H9 (cell line): ENCODE measurements at places on chromosomes 16 and 17. TPM values are rescaled to one million over a fixed set of nuclear protein-coding genes. Genes with fewer than 3 reads are reported as not detected.

BCL6B gene
- total RNA-seq: 3.3 and 4.9 TPM in 2 replicates

MTHFSD gene
- total RNA-seq: 3.4 and 4.7 TPM in 2 replicates

- H3K27me3 ChIP-seq: peaks cover 3% of the 10 kb centered on the region; the same call in 1 of the 2 replicates
- DNase-seq: no peak
- no peak overlapping the region for H3K27ac ChIP-seq
- H3K4me3 ChIP-seq: no peak overlapping the region
- H3K4me1 ChIP-seq: peaks cover 3% of the 10 kb centered on the region; the same call in 1 of the 2 replicates
These were observed 3.0 kb downstream of the TRIM47 start for GRCh38 chr17:75875182-75875939.

- no peaks in the 10 kb centered on the region for H3K4me1 ChIP-seq
- no peak for DNase-seq
- no peaks in the 10 kb centered on the region for H3K36me3 ChIP-seq
- H3K27ac ChIP-seq: no peak overlapping the region
- H3K4me3 ChIP-seq: no peak overlapping the region
These were observed 579.6 kb upstream of the CDH5 start for GRCh38 chr16:65786916-65787315.

- peaks cover 14% of the 10 kb centered on the region for H3K36me3 ChIP-seq
- H3K4me1 ChIP-seq: no peaks in the 10 kb centered on the region
- DNase-seq: no peak
- H3K27ac ChIP-seq: no peak overlapping the region
These were observed 118.3 kb downstream of the SPECC1 start for GRCh38 chr17:20127360-20128035.

- H3K27ac ChIP-seq: no peak overlapping the region
- no peak overlapping the region for H3K4me3 ChIP-seq
- H3K4me1 ChIP-seq: no peaks in the 10 kb centered on the region; the same call in 1 of the 2 replicates
- H3K36me3 ChIP-seq: no peaks in the 10 kb centered on the region; the same call in 2 of the 3 replicates
- H3K27me3 ChIP-seq: no peaks in the 10 kb centered on the region
These were observed 69.8 kb downstream of the DYNLRB2 start for GRCh38 chr16:80610481-80611156.

DNA sequence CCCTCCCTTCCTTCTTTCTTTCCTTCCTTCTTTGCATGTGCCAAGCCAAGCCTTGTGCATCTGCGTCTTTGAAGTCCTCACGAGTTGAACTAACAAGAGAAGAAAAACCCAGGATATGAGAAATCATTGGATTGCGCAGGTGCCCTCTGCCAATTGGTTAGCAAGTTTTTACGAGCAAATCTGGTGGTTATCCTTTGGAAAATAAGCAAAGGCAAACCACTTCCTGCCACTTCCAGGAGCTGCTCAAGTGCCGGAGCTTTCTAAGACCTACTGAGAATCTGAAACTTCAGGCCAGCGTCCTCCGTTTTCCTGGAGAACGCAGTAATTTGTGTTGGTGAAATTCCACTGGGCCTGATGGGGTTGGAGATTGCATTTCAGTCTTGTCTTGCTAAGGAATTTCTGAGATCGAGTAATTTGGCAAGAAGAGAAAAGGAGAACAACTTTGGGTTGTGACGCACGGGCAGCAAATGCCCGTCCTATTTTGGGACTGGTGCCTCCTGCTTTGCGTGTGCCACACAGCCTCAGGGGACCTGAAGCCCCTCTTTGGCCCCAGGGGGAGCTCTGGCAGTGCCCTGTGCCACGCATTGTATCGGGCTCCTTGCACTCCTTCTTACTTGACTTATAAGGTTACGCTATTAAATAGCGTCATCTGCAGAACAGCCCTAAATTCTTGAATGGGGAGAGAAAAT lies 56.4 kb downstream of the CMIP start:
- no peak overlapping the region for H3K27ac ChIP-seq
- DNase-seq: no peak
- H3K4me3 ChIP-seq: no peak overlapping the region
- H3K27me3 ChIP-seq: no peaks in the 10 kb centered on the region
- no peaks in the 10 kb centered on the region for H3K36me3 ChIP-seq
- no peaks in the 10 kb centered on the region; the same call in 1 of the 2 replicates for H3K4me1 ChIP-seq

DNA sequence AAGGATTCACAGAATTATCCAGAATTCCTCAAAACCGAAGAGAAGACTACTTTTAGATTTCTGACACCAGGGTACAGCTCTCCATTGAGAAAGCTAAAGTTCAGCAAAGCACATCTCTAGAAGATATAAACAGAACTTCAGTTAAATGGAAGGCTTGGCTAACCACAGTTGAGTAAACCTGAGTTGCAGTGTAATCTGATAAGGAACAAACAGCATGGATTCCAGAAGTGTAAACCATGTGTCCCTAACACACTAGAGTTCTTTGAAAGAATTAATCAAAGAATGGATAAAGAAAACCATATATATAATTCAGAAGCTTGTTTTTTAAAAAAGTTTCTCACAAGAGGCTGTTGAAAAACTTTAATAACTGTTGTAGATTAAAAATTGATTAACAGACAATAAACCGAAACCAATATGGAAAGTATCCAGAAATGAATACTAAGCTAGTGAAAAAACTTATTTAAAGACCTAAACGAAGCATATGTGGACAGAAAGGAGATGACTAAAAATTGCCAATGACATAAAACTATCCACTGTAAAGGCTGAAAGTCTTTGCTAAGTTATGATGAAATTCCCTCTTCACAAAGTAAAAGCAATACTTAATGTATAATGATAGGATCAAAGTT lies 4.3 kb downstream of the RNF43 start:
- no peak overlapping the region for H3K27ac ChIP-seq
- H3K36me3 ChIP-seq: no peaks in the 10 kb centered on the region
- no peaks in the 10 kb centered on the region for H3K4me1 ChIP-seq
- no peaks in the 10 kb centered on the region for H3K27me3 ChIP-seq
- no peak for DNase-seq

DNA sequence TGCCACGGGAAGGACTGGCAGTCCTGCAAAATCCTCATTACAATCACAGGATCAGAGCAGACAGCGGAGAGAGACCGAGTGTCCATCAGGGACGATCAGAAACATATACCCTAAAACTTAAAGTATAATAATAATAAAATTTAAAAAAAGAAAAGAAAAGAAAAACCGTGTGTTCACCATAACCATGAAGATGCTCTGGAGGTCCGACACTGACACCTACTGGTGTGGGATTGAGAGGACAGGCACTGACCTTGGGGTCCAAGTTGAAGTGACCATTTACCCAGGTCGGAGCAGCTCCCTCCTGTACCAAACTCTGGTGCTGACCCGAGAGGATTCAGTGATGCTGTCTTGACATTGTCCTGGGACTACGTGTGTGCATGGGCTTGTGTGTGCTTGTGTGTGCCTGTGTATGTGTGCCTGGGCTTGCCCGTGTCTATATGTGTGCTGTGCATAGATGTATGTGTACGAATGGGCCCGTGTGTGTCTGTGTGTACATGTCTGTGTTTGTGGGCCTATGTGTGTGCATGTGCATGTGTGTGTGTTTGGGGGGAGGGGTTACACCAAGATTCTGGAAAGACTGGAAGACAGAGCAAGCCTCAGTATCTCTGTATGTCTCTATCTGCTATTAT lies 10.0 kb upstream of the CD300LD start:
- H3K27ac ChIP-seq: no peak overlapping the region
- H3K4me1 ChIP-seq: no peaks in the 10 kb centered on the region
- no peaks in the 10 kb centered on the region for H3K36me3 ChIP-seq
- no peaks in the 10 kb centered on the region for H3K27me3 ChIP-seq
- peak; percentile 70 for DNase-seq

DNA sequence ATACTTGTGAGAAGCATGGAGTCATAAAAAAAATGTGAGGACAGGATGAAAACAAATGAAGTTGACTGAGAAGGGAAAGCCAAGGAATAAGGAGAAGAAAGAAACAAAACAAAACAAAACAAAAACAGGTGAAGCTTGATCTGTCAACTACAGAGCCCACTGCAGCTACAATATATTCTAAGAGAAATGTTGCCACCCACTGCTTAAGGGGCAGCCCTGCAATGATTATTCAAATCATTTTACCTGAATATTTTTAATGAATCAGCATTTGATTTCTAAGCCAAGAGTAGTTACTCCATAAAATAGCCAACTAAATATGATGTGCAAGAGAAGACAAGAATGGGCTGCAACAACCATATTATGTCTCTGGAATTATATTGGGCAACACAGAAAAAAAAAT lies 252.0 kb upstream of the KIF2B start:
- no peak overlapping the region for H3K27ac ChIP-seq
- H3K36me3 ChIP-seq: no peaks in the 10 kb centered on the region
- H3K4me1 ChIP-seq: no peaks in the 10 kb centered on the region
- H3K27me3 ChIP-seq: no peaks in the 10 kb centered on the region

- no peak for DNase-seq
- no peak overlapping the region for H3K4me3 ChIP-seq
- no peaks in the 10 kb centered on the region for H3K36me3 ChIP-seq
- H3K4me1 ChIP-seq: no peaks in the 10 kb centered on the region
These were observed 2.1 kb downstream of the MPO start for GRCh38 chr17:58278661-58279015.

DNA sequence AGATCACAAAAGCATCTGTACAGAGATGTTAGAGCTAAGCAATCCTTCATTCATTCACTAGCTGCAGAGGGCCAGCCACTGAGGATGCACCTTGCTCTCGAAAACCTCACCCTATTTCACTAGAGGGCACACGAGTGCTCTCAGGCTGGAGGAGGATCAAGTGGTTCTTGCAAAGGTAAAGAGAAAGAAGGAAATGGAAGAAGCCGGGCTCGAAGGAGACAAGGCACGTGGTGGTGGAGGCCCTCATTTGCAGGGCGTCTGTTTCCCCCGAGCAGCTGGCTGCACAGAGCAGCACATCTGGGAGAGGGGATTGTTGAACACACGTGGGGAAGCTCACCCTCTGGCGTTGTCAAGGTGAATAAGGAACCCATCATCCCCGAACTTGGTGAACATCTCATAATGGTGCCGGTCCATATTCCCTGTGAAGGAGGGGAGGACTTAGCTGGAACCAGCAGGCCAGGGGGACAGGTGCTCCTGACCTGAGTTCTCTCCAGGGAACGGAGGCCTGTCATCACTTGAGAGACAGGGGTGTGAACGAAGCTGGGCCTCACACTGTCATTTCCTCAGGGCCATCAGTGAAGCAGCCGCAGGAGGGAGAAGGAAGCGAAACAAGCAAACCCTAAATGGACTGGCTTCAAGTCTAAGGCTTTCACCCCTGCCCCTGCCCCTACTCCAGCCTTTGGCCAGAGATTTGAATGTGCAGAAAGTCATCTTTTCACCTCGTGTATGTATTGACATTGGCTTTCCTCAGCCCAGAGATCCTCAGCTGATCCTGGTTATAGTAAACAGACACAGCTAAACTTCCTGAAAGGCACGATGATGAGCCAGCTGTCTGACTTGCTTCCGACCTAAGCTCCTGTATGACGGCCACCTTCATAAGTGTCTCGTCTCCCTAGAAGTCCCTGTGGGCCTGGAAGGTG lies 27.6 kb downstream of the PRKAR1A start:
- no peaks in the 10 kb centered on the region for H3K27me3 ChIP-seq
- peaks cover 81% of the 10 kb centered on the region for H3K36me3 ChIP-seq
- peak; percentile 58 for DNase-seq
- H3K27ac ChIP-seq: no peak overlapping the region

DNA sequence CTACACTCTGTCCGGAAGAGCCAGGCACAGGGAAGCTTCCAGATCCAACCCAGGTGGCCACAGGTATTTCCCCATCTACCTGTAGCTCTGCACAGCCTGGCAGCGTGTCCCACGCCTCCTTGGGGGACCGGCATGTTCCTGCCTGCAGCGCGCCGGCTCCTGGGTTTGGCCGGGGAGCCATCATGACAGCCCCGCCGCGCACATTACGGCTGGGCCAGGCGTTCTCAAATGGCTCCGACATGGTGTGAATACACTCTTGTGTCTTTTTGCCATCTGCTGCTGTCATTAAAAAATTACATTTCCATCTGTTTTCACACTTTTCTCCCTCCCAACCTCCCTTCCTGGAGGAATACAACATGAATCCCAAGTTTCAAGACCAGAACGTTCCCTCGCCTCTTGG lies 8.0 kb upstream of the GINS2 start:
- DNase-seq: no peak
- no peak overlapping the region for H3K4me3 ChIP-seq
- H3K27ac ChIP-seq: no peak overlapping the region
- H3K4me1 ChIP-seq: peaks cover 3% of the 10 kb centered on the region; the same call in 1 of the 2 replicates
- H3K27me3 ChIP-seq: no peaks in the 10 kb centered on the region
